ENCODE measurements at places on chromosomes 7 and 10.

GRCh38 chr10:33626798-33627466 lies 292.5 kb upstream of the NRP1 start:
- DNase-seq, result no peak

DNA sequence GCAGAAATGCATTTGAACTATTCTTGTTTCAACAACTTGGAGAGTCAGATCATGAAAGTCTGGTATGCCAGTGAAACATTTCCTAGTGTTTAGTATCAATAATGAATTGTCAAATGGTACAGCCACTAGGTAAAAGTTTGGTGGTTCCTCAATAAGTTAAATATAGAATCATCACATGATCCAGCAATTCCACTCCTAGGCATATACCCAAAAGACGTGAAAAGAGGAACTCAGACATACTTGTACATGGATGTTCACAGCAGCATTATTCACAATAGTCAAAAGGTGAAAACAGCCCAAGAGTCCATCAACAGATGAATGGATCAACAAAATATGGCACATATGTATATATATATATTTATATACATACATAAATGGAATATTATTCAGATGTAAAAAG lies 67.0 kb upstream of the HPS1 start:
- no peak for DNase-seq

- DNase-seq, result no peak
Measured at GRCh38 chr10:9230625-9231024, 1176.1 kb downstream of the GATA3 start.

GRCh38 chr7:130219871-130220270 lies 12.2 kb downstream of the SSMEM1 start:
- no peak for DNase-seq

DNA sequence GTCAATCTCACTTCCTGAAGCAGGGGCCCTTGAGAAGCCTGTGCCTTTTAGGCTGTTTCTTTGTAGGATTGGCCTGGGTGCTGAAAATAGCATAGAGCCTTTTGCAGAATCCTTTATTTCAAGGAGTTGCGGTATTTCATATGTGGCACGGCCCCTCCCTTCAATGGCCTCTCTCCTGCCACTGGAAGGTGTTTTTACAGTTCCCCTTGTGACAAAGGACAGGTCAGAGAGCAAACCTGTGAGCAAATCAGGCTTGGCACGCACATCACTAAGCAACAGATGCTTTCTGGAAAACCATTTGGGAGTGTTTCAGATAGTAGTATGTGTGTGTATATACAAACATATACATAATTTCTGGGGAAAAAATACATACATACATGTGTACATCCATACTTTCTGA lies 388.6 kb upstream of the C7orf33 start:
- no peak for DNase-seq

- no peak for DNase-seq
Measured at GRCh38 chr7:149006345-149006725, 22.0 kb downstream of the PDIA4 start.

GRCh38 chr10:129887381-129887905 lies 76.6 kb downstream of the EBF3 start:
- no peak for DNase-seq

- DNase-seq, result no peak
Measured at GRCh38 chr10:133528845-133529575, 1.8 kb downstream of the CYP2E1 start.

DNA sequence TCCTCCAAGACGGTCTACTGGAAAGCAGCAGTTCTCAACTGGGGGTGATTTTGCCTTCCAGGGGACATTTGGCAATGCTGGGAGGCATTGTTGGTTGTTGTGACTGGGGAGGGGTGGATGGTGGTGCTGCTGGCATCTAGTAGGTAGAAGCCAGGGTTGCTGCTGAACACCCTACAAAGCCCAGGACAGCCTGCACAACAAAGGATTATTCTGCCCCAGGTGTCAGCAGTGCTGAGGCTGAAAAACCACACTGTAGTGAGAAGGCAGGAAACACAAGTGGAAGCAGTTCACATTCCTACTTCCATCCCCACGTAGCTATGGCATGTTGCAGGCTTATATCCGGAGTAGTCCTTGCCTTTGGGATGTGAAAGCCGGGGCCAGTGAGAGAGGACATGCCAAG lies 86.9 kb downstream of the AOAH start:
- no peak for DNase-seq

GRCh38 chr7:70419526-70420380 lies 712.2 kb upstream of the GALNT17 start:
- DNase-seq, result no peak

DNA sequence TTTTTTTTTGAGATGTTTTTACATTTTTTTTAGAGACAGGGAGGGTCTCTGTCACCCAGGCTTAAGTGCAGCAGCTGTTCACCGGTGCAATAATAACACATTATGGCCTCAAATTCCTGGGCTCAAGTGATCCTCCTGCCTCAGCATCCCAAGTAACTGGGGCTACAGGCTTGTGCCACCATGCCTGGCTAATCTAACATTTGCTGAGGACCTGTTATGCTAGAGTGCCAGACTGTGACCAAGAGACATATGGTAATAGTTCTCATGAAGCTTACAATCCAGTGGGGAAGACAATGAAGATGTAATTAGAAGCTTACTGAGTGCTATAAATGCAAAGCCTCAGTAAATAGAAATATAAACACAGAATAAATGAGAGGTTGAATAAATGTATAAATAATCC lies 17.6 kb upstream of the ORC5 start:
- DNase-seq, result no peak

- no peak for DNase-seq
Measured at GRCh38 chr10:16913266-16913665, 96.0 kb upstream of the RSU1 start.

DNA sequence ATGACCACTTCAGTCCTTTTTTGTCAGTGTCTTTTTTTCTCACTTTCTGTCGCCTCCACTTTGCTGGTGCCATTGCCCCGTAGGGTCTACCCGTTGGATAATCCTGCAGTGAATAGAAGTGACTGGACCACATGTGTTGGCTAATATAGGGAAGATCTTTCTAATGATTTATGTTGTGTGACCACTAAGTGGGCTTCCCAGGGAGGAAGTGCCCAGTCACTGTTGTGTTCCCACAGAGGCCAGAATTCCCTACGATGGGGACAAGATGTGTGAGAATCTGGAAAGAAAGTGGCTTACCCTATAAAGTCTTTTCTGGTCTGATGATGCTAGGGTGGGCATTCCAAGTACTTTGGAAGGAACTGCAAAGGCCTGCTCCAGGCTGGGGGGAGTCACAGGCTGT lies 28.4 kb upstream of the SMC3 start:
- DNase-seq, result no peak

GRCh38 chr10:78896159-78896928 lies 172.4 kb upstream of the ZMIZ1 start:
- DNase-seq, result no peak

- no peak for DNase-seq
Measured at GRCh38 chr7:3650844-3651243, 349.8 kb downstream of the SDK1 start.

DNA sequence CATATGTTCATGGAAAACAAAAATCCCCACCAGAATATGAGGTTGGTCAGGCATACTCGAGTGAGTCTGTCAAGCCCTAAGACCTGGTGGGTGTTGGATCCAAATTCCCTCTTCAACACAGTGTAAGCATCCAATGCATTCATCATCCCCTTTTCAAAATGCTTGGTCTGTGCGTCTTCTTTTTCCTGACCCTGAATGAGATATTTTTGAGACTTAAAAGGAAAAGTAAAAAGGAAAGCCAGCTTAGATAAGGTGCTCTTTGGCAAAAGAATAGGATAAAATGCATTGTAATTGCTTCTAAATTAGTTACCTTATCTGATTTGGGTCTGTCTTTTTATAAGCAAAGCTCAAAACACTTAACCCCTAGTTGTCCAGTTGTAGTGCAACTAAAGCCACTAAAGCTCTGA lies 331.5 kb downstream of the PTEN start:
- DNase-seq, result no peak

DNA sequence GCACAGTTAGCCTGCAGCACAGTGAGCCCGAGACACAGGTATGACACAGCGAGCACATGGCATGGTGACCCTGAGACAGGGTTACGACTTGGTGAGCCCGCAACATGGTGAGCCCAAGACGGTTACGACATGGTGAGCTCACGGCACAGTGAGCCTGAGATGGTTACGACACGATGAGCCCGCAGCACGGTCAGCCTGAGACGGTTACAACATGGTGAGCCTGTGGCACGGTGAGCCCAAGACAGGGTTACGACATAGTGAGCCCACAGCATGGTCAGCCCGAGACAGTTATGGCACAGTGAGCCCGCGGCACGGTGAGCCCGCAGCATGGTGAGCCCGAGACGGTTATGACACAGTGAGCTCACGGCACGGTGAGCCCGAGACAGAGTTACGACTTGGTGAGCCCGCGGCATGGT lies 156.1 kb downstream of the MAD1L1 start:
- no peak for DNase-seq

GRCh38 chr7:22419488-22419887 lies 62.5 kb upstream of the RAPGEF5 start:
- no peak for DNase-seq

DNA sequence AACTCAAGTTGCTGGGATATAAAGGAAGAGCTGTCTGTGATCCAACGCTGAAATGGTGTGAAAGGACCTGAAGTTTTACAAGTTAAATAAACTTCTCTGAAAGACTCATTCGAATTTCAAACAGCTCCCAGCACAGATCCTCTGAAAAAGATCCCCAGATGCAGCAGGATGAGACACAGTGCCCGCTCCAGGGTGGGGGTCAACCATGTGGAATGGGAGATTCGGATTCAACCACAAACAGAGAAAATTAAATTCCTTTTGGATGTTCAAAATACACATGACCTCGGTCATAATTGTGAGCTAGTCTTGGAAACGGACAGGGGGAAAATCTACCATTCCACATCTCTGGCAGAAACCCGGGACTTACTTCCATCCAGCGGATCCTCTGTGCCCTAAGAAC lies 119.6 kb downstream of the PRKAG2 start:
- DNase-seq, result no peak

DNA sequence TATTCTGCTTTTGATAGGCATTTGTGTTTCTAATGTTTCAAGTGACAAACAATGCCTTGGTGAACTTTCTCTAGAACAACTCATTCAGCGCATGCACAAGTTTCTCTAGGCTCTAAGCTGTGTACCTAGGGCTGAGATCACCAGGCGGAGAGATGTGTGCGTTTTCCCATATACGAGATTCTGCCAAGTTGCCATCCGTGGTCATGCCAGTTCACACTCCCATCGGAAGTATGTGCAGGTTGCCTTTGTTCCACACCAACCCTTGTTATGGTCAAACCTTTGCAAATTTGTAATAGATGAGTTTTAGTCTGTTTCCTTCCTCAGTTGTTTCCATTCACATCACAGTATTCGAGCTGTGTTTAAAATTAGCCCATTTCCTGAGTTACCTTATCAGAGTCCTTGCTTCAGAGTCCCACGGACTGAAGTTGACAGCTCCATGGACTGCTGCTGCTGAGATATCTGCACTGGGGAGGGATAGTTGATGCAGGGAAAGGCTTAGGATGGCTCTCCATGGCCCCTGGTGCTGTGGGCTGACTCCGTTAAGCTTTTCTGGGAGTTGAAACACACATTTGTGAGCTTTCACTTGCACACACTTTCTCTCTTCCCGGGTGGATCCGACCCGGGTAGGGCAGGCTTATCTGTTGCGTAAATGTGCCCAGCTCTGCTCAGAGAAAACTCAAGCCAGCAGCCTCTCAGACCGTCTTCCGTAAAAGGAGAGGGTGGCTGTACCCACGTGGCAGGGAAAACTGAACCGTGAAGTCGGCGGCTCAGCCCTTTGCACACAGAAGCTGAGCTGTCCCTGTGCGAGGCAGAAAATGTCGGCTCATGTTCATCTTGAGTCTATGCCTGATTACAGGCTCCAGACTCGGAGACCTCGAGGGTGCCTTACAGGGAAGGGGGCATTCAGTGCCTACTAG lies 49.4 kb downstream of the HK1 start:
- no peak for DNase-seq

DNA sequence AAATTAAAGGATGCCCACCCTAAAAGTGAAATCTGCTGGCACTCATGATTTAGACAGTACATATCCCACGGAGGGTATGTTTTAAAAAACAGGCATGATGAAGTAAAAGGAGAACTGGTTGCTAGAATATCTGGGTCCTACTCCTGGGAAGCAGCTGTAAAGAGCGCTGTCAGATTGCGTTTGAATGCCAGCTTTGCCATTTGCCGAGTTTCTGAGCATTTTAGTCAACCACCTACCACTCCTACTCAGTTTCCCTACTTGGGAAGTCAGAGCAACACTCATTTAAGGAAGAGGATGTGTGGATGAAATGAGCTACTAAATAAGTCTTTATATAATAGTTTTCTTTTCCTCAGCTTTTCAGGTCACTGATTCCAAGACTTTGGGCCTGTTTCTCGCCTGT lies 1.1 kb upstream of the UMAD1 start:
- no peak for DNase-seq

GRCh38 chr10:48740015-48740707 lies 55.5 kb downstream of the WDFY4 start:
- no peak for DNase-seq

- DNase-seq, result no peak
Measured at GRCh38 chr10:125538947-125539731, 143.8 kb downstream of the TEX36 start.

- no peak for DNase-seq
Measured at GRCh38 chr7:3463696-3464095, 162.6 kb downstream of the SDK1 start.

- DNase-seq, result no peak
Measured at GRCh38 chr10:29798921-29799690, 164.3 kb upstream of the SVIL start.

GRCh38 chr7:99997545-99998137 lies 17.8 kb upstream of the ZKSCAN1 start:
- peak; percentile 21 for DNase-seq

- DNase-seq, result no peak
Measured at GRCh38 chr10:21458126-21458871, 67.2 kb downstream of the SKIDA1 start.

GRCh38 chr10:48214716-48215485 lies 59.6 kb downstream of the FRMPD2 start:
- DNase-seq, result no peak

GRCh38 chr7:21108182-21108581 lies 319.7 kb upstream of the SP4 start:
- no peak for DNase-seq

DNA sequence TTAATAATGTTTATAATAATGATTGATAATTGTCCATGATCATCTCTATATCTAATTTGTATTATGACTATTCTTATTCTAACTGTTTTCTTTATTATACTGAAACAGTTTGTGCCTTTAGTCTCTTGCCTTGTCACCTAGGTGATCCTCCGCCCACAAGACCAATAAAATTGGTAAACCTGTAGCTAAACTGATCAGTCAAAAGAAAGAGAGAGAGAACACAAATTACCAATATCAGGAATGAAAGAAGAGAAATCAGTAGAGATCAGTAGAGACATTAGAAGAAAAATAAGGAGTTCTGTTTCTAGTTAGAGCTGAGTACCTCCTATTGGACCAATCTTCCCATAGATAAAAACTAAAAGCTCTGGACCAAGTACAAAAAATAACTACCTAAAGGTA lies 6.1 kb upstream of the COA1 start:
- DNase-seq, result no peak

- no peak for DNase-seq
Measured at GRCh38 chr10:34768972-34769330, 46.1 kb downstream of the PARD3 start.

Data from activated CD4-positive, CD25-positive, alpha-beta regulatory T cell treated with anti-CD3 and anti-CD28 coated beads, Interleukin-2, amount 50 U/mL, for 16 hours (primary cell).